ENCODE measurements at places on chromosomes 4 and X.

DNA sequence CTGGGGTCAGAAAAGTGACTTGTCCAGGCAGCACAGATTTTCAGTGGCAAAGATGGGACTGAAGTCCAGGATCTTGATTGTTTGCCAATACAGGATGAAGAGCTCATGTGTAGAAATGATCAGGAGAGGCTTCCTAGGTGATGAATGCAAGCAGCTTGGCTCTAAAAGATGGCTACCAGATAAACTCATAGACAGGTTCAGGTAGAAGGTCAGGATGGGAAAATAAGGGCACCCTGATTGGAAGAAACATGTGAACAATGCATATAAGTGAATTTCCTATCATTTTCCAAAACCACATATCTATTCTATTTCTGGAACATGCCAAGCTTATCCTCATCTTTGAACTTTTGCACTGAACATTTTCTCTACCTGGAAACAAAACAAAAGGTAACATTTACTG, 87.7 kb downstream of the FAM13A start:
- DNase-seq = no peak

GRCh38 chrX:72027024-72027913, 104.4 kb downstream of the RTL5 start:
- DNase-seq = no peak

DNA sequence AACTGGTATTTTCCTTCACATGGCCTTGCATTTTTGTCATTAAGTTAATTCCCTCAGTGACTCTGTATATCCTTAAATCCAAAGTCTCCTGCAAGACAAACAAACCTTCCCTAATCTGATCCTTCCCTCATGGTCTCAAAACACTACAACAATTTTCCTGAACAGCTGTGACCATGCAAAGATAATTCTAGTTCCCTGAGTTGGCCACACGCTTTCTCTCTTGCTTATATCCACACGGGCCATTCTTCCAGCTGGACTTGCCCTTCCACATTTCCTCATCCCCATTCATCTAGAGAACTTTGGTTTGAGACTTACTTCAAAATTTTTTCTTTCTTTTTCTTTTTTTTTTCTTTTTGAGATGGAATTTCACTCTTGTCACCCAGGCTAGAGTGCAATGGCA, 1590.7 kb downstream of the STIM2 start:
- no peak for DNase-seq

DNA sequence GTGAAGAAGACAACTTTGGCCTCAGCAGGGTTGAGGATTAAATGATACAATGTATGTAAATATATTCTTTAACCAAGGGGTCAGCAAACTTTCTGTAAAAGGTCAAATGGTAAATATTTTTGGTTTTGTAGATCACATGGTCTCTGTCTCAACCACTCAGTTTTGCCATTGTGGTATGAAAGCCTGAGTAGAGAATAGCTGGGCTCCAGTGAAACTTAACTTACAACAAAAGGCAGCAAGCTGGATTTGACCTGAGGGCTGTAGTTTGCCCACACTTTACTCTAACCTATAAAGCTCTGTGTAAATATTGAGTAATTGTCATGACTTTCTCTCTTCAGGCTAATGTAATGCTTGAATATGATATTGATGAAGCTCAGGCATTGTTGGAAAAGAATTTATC, 19.6 kb downstream of the VBP1 start:
- DNase-seq = no peak

- DNase-seq = no peak
These were observed 285.3 kb downstream of the ANKRD50 start for GRCh38 chr4:124427095-124427767.

Measured in stimulated activated CD8-positive, alpha-beta memory T cell treated with anti-CD3 and anti-CD28 coated beads, Interleukin-15, amount 100 ng/mL, for 4 hours (primary cell).